ENCODE measurements at places on chromosomes 2 and 18. TPM values are rescaled to one million over a fixed set of nuclear protein-coding genes. Genes with fewer than 3 reads are reported as not detected.

DNA sequence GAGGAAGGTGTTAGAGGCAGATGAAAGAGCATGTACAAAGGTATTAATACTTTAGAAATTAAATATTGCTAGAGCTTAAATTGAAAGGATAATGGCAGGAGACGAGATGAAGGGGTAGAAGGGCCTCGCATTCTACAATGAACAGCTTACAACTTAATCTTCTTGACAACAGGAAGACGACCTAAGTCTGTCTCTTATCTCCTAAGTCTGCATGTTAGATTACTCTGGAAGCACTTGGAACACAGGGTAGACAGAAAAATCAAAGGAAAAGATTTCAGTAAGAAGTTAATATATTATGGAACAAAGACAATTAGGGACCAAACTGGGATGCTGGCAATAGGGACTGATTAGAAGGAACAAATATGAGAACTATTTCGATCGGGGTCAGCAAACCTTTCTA is 34.9 kb downstream of the SMC6 start:
- peaks cover 46% of the 10 kb centered on the region for H3K36me3 ChIP-seq
- no peak overlapping the region for H3K4me3 ChIP-seq

- no peaks in the 10 kb centered on the region for H3K4me1 ChIP-seq
- H3K4me3 ChIP-seq: no peak overlapping the region
- H3K36me3 ChIP-seq: no peaks in the 10 kb centered on the region
- H3K27ac ChIP-seq: no peak overlapping the region
These were observed 22.1 kb upstream of the ARPC2 start for GRCh38 chr2:218194880-218195279.

Gene PLGLB1
- 1.4 TPM for total RNA-seq

Gene TDRD15
- not detected for total RNA-seq
